ENCODE measurements at places on chromosomes 3 and 15. TPM values are rescaled to one million over a fixed set of nuclear protein-coding genes. Genes with fewer than 3 reads are reported as not detected.

Gene CISH
- 389 TPM for total RNA-seq

Gene ZDHHC23
- total RNA-seq: 1.9 TPM

Gene TEX55
- total RNA-seq: not detected

Gene GRAMD1C
- total RNA-seq: 0.34 TPM

Gene ATP8B4
- 1.5 TPM for total RNA-seq

Gene TMEM202
- not detected for total RNA-seq

Gene ACTC1
- not detected for total RNA-seq

Gene EOMES
- total RNA-seq: 0.87 TPM

Gene SERPINI2
- not detected for total RNA-seq

Gene GOLGA6L4
- total RNA-seq: 0.75 TPM

Gene ANKRD34C
- total RNA-seq: not detected

Gene CA12
- not detected for total RNA-seq

Gene HACD2
- 24.4 TPM for total RNA-seq

Gene MCCC1
- 26.8 TPM for total RNA-seq

Gene CNTN6
- total RNA-seq: not detected

Gene CFAP100
- total RNA-seq: not detected

Gene ROPN1
- total RNA-seq: not detected

Gene GP9
- not detected for total RNA-seq

Gene LRRC31
- not detected for total RNA-seq

Gene HIGD2B
- total RNA-seq: 0.22 TPM

Gene LTF
- total RNA-seq: not detected

Gene MYH15
- 0.07 TPM for total RNA-seq

Gene IL5RA
- not detected for total RNA-seq

Gene AP3S2
- total RNA-seq: 21.6 TPM

Gene TRIP4
- total RNA-seq: 28.1 TPM

Gene TGM4
- not detected for total RNA-seq

Gene FAM107A
- total RNA-seq: not detected

Gene AP3B2
- total RNA-seq: not detected

Gene RAB8B
- total RNA-seq: 118 TPM

Gene PLCH1
- 0.15 TPM for total RNA-seq

Gene ABHD14A
- 14.1 TPM for total RNA-seq
